ENCODE measurements at places on chromosomes 5 and 9.
A peak's percentile ranks its signal among the peaks of the same experiment; 100 is the strongest.

- H3K36me3 ChIP-seq, result no peaks in the 10 kb centered on the region
- DNase-seq, result peak; percentile 93
- peak overlapping the region; percentile 67 for H3K4me3 ChIP-seq
Measured at GRCh38 chr9:129737479-129738274, 15.2 kb downstream of the PTGES start.

DNA sequence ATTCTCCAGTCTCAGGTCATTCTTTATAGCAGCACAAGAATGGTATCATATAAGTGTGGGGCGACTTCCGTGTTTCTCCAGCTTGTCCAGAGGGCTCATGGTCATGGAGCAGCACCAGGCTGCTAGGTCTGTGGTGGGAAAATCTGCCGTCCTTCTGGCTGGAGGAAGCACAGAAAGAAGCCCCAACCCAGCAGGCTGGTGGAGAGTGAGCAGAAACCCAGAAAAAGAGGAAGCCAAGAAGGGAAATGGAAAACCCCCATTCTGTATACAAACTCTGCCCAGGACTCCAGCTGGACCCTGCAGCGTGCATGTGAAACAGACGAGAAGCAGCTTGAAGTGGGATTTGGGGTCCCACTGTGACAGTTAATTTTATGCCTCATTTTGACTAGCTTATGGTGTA lies 34.3 kb upstream of the OLFM1 start:
- no peak overlapping the region for H3K4me3 ChIP-seq
- no peak overlapping the region for H3K27ac ChIP-seq
- peaks cover 70% of the 10 kb centered on the region for H3K27me3 ChIP-seq

GRCh38 chr9:136058801-136059302 lies 36.2 kb downstream of the NACC2 start:
- peak; percentile 3 for DNase-seq
- H3K36me3 ChIP-seq, result peaks cover 5% of the 10 kb centered on the region
- no peak overlapping the region for H3K4me3 ChIP-seq
- H3K27ac ChIP-seq, result no peak overlapping the region
- peaks cover 5% of the 10 kb centered on the region for H3K27me3 ChIP-seq

DNA sequence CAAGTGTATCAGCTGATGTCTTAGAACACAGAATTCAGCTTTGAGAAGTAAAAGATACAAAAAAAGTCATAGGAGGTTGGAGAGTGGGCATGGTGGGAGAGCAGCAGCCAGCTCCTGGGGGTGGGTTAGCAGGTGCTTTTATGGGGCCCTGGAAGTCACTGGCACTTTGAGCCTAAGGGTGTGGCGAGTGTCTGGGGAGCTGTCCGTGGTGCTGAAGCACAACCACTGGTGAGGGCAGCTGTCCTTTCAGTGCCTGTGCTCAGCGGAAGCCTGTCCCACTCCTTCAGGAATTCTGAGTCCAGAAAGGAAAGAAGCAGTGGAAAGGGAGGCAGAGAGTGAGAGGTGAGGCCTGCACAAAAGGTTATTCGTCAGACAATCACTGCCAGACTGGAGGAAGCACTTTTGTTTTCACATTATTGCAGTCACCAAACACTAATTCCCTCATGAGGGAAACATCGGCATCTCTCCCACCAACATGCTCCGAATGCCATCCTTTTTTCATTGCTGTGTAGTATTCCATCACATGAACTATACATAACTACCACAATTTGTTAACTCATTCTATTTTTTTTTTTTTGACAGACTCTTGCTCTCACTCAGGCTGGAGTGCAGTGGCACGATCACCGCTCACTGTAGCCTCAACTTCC lies 59.4 kb upstream of the RAPGEF1 start:
- H3K4me1 ChIP-seq, result no peaks in the 10 kb centered on the region
- peak; percentile 63 for DNase-seq
- H3K27ac ChIP-seq, result no peak overlapping the region
- H3K27me3 ChIP-seq, result peaks cover 39% of the 10 kb centered on the region
- H3K4me3 ChIP-seq, result no peak overlapping the region

GRCh38 chr9:78297672-78297961 lies 692 bp downstream of the PSAT1 start:
- peaks cover 52% of the 10 kb centered on the region for H3K36me3 ChIP-seq
- peak overlapping the region; percentile 92 for H3K4me3 ChIP-seq
- H3K4me1 ChIP-seq, result peaks cover 36% of the 10 kb centered on the region
- no peaks in the 10 kb centered on the region for H3K27me3 ChIP-seq
- DNase-seq, result no peak

GRCh38 chr9:86614871-86615849 lies 260.9 kb upstream of the TUT7 start:
- H3K4me1 ChIP-seq, result no peaks in the 10 kb centered on the region
- no peak overlapping the region for H3K4me3 ChIP-seq
- no peak overlapping the region for H3K27ac ChIP-seq
- H3K36me3 ChIP-seq, result no peaks in the 10 kb centered on the region
- no peak for DNase-seq
- H3K27me3 ChIP-seq, result peaks cover 23% of the 10 kb centered on the region

GRCh38 chr9:112121633-112122032 lies 53.5 kb downstream of the SUSD1 start:
- DNase-seq, result no peak
- no peaks in the 10 kb centered on the region for H3K27me3 ChIP-seq
- H3K4me3 ChIP-seq, result no peak overlapping the region
- peaks cover 13% of the 10 kb centered on the region for H3K36me3 ChIP-seq
- peaks cover 21% of the 10 kb centered on the region for H3K4me1 ChIP-seq

DNA sequence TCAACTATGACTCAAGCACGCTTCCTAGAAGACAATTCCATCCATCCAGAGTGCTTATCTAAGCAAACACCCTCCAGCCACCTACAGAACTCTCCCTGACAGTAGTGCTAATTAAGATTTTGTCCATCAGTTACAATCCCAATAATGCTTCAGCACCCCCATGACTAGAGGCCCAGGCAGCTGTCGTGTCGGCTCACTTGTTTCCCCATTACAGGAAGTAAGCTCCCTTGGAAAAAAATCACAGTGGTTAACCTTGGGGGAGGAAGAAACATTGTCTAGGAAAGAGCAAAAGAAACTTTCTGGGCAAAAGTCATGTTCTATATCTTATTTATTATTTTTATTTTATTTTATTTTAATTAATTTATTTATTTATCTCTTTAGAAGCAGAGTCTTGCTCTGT lies 108.8 kb upstream of the LPAR1 start:
- H3K4me1 ChIP-seq, result no peaks in the 10 kb centered on the region
- H3K27ac ChIP-seq, result no peak overlapping the region

GRCh38 chr9:87178302-87178701 lies 231.0 kb upstream of the GAS1 start:
- H3K4me1 ChIP-seq, result no peaks in the 10 kb centered on the region
- H3K4me3 ChIP-seq, result no peak overlapping the region
- no peaks in the 10 kb centered on the region for H3K36me3 ChIP-seq
- no peaks in the 10 kb centered on the region for H3K27me3 ChIP-seq
- DNase-seq, result no peak

- no peak for DNase-seq
- peaks cover 67% of the 10 kb centered on the region for H3K27me3 ChIP-seq
- no peak overlapping the region for H3K27ac ChIP-seq
- no peak overlapping the region for H3K4me3 ChIP-seq
Measured at GRCh38 chr9:87149799-87150198, 202.5 kb upstream of the GAS1 start.

GRCh38 chr9:96087669-96088299 lies 212.3 kb downstream of the ERCC6L2 start:
- no peak overlapping the region for H3K27ac ChIP-seq
- no peaks in the 10 kb centered on the region for H3K36me3 ChIP-seq
- no peak for DNase-seq
- no peak overlapping the region for H3K4me3 ChIP-seq
- no peaks in the 10 kb centered on the region for H3K4me1 ChIP-seq

DNA sequence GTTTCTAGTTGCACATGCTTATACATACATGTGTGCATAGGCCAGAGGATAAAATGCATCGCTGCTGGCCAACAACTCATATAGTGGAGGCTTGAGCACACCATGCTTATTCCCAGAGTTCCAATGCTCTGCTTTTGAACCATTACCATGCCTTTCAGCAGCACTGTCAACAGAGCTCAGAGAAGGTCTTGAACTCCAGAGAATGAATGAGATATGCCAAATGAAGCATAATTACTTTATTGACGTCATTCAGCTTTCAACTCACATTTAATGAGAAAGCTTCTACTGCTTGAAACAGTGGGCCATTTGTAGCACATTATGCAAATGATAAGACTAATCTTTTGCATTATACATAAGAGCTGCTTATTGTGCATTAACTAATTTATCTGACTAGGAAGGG lies 765.3 kb upstream of the GRAMD2B start:
- no peaks in the 10 kb centered on the region for H3K36me3 ChIP-seq
- H3K4me1 ChIP-seq, result no peaks in the 10 kb centered on the region
- H3K27me3 ChIP-seq, result no peaks in the 10 kb centered on the region
- no peak overlapping the region for H3K4me3 ChIP-seq
- DNase-seq, result no peak
- no peak overlapping the region for H3K27ac ChIP-seq

GRCh38 chr9:69621730-69622460 lies 50.3 kb downstream of the APBA1 start:
- no peak overlapping the region for H3K4me3 ChIP-seq
- no peaks in the 10 kb centered on the region for H3K4me1 ChIP-seq
- H3K27me3 ChIP-seq, result peaks cover 1% of the 10 kb centered on the region
- DNase-seq, result no peak

DNA sequence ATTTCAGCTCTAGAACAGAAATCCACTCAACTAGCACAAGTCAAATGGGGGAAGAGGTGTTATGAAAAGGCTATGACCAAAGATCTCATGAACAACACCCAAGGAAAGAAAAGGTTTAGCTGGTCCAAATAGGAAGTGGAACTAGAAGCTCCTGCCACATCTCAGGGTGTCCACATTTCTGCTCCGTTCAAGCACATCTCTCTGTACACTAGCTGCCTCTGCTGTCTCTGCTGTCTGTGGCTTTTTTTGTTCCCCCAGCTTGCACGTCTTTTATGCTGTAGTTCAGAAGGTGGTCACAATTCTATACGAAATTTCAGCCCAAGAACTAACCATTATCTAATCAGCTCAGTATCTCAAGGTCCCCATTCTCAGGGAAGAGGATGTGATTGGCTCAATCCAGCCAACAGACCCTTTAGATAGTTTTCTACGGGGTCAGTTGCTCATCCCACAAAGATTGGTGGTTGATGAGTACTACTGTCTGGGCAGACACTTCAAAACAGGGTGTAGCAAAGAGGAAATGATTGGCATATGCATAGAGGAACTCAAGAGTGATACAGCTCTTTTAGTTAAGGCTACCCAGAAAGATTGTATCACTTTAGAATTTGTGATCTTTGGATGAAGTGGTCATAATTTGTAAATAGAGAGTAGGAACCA lies 44.0 kb downstream of the FANCC start:
- no peak overlapping the region for H3K4me3 ChIP-seq
- no peaks in the 10 kb centered on the region for H3K36me3 ChIP-seq
- peaks cover 23% of the 10 kb centered on the region for H3K4me1 ChIP-seq
- H3K27me3 ChIP-seq, result no peaks in the 10 kb centered on the region
- no peak for DNase-seq
- H3K27ac ChIP-seq, result no peak overlapping the region

GRCh38 chr5:154844809-154845208 lies 5.6 kb downstream of the FAXDC2 start:
- no peak overlapping the region for H3K27ac ChIP-seq
- no peak overlapping the region for H3K4me3 ChIP-seq

DNA sequence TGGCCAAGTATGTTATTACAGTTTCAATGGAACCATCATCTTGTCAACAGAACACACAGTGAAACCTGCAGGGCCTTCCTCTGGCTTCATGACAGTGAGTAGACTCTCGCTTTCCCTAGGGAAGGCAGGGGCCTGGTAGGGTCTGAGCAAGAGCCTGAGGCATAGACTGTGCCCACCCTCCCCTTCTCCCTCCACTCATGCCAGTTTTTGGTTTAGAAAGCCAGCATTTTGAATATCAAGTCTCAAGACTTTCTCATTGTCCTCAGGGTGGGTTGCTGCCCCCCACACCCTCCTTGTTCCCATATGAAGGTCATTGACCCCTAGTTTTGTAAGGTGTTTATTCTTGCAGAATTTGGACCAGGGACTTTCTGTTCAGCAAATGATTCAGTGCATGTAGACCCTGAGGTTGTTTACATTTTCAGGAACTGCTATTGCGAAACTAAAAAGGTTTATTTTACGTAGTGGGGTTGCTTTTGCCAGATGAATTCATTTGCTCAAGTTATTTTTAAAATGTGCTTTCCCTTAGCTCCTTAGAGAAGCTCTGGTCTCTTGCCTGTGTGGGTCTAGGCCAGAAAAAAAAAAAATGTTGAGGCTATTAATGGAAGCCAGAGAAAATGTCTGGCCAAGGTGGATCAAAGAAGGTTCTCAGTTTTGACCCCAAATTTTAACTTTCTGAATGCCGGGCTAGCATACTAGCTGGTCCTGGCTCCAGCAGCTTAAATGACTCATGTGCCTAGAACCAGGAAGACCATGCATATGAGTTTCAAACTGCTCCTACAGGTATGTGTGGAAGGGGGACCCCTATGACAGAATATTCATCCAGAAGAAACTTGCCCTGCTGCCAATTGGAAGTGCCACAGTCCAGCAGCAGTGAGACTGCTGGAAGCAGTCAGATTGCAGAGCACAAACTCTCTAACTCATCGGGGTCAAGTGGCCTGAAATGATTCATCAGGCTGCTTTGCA lies 10.1 kb upstream of the MOB3B start:
- no peak overlapping the region for H3K4me3 ChIP-seq
- H3K27ac ChIP-seq, result no peak overlapping the region
- H3K4me1 ChIP-seq, result no peaks in the 10 kb centered on the region

DNA sequence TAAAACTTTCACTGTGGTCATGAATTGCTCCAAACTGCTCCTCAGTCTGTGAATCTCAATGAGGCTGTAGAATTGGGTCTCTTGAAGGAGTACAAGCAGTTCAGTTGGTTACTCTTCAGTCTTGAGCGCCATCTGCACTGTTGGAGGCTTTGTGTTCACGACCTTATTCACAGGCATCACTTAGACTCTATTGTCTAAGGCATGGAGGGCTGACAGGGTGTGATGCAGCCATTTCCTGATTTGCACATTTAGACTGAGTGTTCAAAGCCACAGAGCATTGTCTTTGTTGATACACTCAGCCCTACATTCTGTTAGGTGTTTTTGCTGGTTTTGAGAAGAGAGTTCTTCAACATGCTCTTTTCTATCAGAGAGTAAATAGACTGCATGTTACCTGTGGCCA lies 355.9 kb upstream of the RIOK2 start:
- DNase-seq, result no peak
- H3K36me3 ChIP-seq, result no peaks in the 10 kb centered on the region
- no peak overlapping the region for H3K4me3 ChIP-seq
- no peak overlapping the region for H3K27ac ChIP-seq
- no peaks in the 10 kb centered on the region for H3K4me1 ChIP-seq

DNA sequence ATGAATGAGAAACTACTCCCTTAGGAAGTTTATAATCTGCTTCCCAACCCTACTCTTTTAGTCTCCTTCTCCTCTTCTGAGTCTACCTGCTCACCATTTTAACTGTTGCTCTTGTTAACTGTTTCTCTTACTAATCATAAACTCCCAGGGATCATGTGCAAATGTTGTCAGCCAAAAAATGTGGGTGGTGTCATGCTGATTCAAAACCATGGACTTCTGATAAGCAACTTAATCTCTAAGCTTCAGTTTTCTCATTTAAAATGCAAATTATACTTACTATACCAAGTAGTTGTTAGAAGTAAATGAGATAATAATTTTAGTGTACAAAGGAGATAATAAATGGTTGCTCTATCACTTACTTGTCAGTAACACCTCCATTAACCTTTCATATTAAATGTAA lies 45.9 kb upstream of the TLX3 start:
- no peaks in the 10 kb centered on the region for H3K27me3 ChIP-seq
- no peak overlapping the region for H3K27ac ChIP-seq
- H3K4me1 ChIP-seq, result peaks cover 11% of the 10 kb centered on the region
- no peaks in the 10 kb centered on the region for H3K36me3 ChIP-seq
